ENCODE measurements at places on chromosomes 2 and 18. TPM values are rescaled to one million over a fixed set of nuclear protein-coding genes. Genes with fewer than 3 reads are reported as not detected.

- DNase-seq = no peak
These were observed 703.8 kb upstream of the FSHR start for GRCh38 chr2:49858113-49858490.

DNA sequence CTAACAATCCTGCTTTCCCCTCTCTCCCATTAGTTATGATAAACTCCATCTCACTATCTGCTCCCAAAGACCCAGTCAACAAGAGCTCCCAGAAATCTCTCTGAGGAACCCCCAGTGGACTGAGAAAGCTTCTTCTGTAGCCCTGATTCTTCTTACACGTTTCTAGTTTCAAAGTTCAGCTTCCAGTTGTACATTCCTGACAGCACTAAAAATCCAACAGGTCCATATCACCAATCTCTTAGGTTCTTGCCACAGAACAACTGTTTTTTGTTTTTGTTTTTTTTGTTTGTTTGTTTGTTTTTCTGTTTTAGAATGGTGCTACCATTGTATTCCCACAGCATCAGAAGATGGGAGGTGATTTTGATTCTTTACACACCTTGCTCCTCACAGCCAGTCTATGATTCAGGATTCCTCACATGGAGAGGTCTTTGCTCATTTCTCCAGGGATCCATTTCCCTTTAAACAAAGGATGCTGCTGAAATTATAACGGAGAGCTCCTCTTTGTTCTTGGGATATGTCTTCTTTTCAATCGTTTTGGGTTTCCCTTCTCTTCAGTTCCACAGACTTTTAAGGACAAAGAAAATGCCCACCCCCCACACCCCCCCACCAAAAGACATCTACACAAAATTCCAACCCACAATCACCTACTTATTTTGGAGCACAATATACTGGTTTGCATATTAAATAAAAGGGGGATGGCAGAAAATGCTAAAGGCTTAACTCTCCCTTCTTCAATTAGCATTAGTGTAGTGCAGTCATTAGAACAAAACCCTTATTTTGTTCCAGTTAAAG is 56.0 kb upstream of the COBLL1 start:
- DNase-seq = no peak

Gene FBXO48
- polyA plus RNA-seq = 0.46 TPM

DNA sequence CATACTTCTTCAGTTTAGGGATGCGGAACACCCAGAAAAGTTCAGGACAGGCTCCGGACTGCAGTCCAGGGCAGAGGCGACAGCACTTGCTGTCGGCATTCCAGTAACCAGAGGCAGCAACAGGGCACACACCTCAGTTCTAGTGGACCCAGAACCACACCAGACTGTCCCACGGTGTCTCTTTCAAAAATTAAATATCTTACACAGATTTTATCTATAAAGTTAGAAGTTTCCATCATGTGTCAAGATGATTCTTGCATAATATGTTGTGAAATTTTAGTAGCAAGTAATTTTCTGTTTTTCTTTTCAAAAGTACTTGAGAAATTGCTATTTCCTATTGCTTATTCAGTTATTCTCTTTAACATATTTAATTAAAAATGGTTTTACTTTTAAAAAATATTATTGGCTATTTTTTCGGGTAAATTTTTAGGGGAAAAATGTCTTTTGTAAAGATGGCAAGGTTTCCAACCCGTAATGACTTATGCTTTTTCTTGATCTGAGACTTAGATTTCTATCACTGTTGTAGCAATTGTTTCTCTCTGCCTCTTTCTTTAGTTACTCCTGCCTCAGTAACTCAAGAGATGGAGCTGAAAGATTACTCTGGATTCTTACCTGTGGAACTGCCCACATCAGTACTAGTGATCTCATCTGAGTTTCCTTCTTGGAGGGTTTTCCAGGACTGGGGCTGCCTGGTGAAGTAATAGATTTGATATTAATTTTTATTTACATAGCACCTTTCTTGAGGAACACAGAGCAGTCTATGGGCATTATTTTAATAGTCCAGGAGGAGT is 182.7 kb downstream of the LTBP1 start:
- DNase-seq = no peak

GRCh38 chr2:19759880-19760279 is 141.9 kb downstream of the TTC32 start:
- DNase-seq = no peak

GRCh38 chr2:161842736-161843433 is 218.7 kb downstream of the SLC4A10 start:
- no peak for DNase-seq

DNA sequence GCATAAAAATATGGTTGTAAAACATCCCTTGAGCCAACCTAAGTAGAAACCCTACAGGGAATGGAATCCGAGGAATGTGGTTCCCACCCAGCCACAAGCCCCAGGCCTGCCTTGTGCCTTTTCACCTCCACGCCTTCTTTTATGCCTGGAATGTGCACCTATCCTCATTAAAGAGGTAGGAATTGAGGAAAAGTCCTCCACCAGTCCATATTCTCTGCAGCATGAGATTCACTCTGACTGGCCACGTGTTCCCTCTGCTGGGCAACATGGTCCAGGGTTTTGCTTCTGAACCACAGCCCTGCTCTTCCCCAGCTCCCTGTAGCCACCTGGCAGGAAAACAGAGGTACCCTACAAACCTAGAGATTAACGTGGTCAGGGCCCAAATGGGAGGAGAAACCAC is 787.9 kb upstream of the RAB6C start:
- DNase-seq = no peak

Gene ZNF521
- polyA plus RNA-seq = 6.4 TPM

- DNase-seq = no peak
These were observed 1.1 kb upstream of the PGAP1 start for GRCh38 chr2:196927376-196928225.

- DNase-seq = no peak
These were observed 241.7 kb downstream of the CD226 start for GRCh38 chr18:69705987-69706386.

Gene SH3BP4
- polyA plus RNA-seq = 5.4 TPM

DNA sequence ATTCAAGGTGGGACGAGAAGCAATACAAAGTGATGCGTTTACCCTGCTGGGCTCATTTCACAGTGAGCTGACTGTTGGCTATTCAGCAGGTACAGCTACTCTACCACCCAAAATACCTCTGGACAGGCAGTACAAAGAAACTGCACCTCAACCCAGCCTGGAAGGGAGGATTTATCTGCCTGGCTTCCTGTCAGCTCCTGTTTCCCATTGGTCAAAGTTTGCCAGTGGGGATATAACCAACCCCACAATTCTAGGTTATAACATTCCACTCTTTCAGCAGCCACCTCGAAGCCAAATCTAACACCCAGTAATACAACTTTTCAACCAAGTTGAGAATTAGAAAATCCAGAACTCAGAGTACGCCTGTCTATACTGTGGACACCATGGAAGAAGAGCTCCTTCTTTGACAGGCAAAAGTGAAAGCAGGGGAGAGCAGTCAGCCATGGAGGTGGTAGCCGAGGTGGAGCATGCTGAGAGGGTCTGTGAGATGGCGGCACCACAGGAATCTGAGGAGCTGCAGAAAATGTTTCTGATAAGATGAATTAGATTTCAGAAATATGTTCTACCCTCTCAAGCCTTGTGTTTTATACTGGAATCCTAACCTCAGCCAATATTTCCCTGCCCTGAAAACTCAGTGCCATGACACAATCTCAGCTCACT is 10.8 kb downstream of the DUSP19 start:
- no peak for DNase-seq

GRCh38 chr2:167471734-167472133 is 583.5 kb downstream of the XIRP2 start:
- DNase-seq = no peak

DNA sequence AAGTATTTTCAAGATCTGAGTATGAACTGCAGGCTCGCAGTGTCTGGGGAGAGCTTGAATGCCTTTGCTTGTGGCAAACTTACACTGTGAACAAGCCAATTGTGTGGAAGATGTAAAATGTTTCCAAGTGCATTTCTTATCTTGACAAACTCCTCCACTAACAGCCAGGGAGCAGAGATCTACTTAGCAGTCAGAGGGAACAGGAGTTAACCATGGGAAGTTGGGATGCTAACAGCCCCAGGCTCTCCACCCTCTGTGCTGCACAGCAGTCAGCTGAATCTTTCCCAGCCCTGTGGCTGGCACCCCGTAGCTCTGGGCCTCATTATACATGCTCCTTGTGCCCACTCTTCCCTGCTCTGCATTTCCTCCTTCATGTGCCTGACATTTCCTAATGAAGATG is 450.2 kb downstream of the TSN start:
- no peak for DNase-seq

Gene OR6B2
- polyA plus RNA-seq = not detected

DNA sequence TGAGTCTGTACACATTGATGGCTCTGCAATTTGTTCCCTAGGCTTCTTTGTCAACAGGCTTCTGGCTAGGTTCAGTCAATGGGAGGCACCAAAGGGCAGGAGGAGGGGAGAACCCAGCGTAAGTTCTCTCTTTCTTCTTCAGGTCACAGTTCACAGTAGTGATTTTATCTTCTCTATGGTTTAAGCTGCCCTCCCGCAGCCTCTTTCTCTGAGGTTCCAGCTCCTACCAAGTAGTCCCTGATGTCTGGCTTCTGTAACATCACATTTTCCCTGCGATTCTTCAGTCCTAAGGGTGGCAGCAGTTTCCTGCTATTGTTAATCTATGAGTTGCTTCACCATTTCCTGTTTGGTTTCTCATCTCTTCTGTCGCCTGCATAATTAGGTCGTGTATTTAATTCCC is 107.4 kb downstream of the CPO start:
- DNase-seq = no peak

DNA sequence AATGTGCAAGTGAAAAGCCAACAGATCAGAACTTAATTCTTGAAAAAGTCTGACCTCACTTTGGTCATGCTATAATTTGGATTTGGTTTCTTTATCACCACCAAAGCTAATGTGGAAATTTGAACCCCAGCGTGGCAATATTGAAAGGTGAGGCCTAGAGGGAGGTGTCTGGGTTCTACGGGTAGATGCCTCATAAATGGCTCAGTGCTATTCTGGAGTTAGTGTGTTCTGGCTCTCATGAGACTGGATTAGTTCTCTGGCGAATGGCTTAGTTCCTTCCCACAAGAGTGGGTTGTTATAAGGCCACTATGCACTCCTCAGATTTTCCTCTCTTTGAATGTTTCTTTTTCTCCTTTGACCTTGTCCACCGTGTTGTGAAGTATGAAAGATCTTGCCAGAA is 22.3 kb downstream of the ORC4 start:
- DNase-seq = no peak

DNA sequence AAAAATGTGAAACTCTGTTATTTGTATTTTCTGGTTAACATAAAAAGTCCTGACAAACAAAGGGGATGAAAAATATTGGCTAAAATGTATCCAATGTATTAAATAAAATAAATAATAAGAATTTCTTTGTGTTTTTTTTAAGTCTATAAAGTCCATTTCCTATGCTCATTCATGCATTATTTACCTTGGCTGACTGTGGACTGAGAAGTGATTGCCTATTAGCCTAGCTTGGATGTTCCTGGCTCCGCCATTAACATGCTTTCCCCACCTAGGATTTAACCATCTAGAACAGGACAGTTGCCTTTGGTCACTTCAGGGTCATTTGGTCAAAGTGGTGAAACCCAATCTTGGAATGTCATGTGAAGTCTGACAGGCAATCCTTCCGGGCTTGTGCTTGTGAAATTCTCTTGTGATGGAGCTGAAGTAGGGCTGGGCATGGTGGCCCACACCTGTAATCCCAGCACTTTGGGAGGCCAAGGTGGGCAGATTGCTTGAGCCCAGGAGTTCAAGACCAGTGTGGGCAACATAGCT is 60.4 kb upstream of the TANC1 start:
- DNase-seq = no peak

Gene C2orf66
- 0.11 TPM for polyA plus RNA-seq

DNA sequence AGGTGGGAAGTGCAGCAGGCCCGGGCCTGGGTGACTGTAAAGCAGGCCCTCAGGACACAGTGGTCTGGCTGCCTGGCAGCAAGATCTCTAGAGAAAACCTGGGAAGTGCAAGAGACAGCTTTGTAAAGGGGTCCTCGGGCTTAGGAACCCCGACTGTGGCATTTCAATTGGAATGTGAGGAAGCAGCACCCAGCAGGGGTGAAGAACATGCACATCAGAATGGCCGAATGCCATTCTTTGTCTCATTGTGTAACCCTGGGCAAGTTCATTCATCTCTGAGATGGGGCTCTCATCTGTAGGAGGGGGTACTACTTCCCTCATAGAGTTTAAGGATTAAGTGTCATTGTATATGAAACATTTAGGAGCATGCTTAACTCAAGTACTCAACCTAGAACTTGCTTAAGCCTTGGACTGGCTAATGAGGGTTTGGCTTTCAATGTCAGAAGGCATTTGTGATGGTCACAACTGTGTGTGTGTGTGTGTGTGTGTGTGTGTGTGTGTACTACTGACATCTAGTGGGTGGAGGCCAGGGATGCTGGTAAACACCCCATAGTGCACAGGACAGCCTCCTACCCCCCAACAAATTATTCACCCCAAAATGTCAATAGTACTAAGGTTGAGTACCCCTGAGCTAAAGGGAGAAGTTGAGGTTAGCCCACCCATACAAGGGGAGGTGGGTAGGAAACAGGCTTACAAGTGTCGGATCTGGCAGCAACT is 29.3 kb downstream of the MEX3C start:
- DNase-seq = no peak

- no peak for DNase-seq
These were observed 394.4 kb downstream of the SPAG16 start for GRCh38 chr2:213678437-213679218.

Gene IL36G
- polyA plus RNA-seq = not detected

DNA sequence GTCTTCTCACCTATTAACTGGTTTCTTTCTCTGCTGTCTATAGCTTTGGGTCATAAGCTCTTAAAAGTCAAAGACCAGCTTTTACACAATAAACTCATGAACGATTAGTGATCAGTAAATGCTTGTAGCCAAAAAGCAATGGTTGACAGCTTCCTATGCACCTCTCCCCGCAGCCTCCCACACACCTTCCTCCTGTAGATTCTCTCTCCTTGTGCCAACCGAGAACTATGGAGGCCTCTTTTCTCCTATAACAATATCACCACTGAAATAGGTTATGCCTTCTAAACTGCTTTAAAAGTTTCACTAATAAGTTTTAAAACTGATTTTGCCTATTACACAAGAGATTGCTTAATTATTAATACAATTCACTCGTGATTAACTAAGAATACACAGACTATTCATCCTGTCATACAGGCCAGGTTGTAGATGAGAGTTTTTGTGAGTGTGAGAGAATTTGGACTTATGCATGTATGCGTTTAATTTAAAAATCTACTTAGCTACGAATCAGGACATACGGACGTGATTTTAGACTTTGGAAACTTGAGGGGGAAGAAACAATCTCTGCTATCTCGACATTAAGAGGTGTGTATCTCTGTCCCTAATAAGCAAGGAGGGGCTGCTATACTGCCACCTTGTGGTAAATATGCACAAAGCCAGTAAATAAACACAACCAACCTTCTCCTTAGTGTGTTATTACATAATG is 229.1 kb upstream of the RBBP8 start:
- DNase-seq = no peak

Gene RNF152
- polyA plus RNA-seq = 3.9 TPM

- DNase-seq = no peak
These were observed 4.7 kb downstream of the UBXN2A start for GRCh38 chr2:23944976-23945375.

Gene TUBA4B
- not detected for polyA plus RNA-seq

Gene UNC80
- polyA plus RNA-seq = not detected

Gene GYPC
- 131 TPM for polyA plus RNA-seq

Gene RASGRP3
- 27.2 TPM for polyA plus RNA-seq

- DNase-seq = no peak
These were observed 49.8 kb upstream of the IL1RL1 start for GRCh38 chr2:102261467-102262135.

Measured in heart left ventricle (tissue), 16 donors.